SW 1271 (cell line): ENCODE measurements at places on chromosomes 5 and 9.

DNA sequence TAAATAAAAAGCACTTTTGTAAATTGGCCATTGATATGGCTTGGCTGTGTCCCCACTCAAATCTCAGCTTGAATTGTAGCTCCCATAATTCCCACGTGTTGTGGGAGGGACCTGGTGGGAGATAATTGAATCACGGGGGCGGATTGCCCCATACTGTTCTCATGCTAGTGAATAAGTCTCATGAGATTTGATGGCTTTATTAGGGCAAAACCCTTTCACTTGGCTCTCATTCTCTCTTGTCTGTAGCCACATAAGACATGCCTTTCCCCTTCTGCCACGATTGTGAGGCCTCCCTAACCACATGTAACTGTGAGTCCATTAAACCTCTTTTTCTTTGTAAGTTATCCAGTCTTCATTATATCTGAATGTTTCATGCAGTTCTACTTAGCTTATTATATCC is 153.2 kb downstream of the TARS1 start:
- DNase-seq = no peak

GRCh38 chr5:79847561-79847960 is 143.5 kb downstream of the MTX3 start:
- DNase-seq = no peak

- DNase-seq = no peak
Observed at GRCh38 chr9:121646992-121647391, 4.4 kb upstream of the DAB2IP start.

GRCh38 chr9:76591256-76591950 is 132.4 kb downstream of the GCNT1 start:
- DNase-seq = no peak

GRCh38 chr9:115759426-115759825 is 394.2 kb upstream of the PAPPA start:
- DNase-seq = no peak

- DNase-seq = no peak
Observed at GRCh38 chr9:26131886-26132285, 453.6 kb upstream of the TUSC1 start.

DNA sequence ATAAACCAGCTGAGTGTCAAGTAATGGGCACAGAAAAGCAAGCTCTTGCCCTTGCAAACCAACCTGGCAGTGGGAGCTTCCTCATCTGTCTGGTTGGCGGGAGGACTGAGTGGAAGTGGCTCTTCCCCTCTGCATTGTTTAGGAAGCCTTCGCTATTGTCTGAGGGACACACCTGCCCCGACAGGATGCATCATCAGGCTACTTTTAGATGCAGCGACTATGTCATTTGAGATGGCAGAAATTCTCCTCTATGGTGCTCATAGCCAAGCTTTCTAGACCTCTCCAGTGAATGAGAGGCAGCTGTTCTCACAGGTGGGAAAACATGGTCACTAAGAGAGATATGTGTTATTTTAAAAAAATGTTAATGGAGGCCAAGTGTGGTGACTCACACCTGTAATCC is 104.0 kb downstream of the DOCK8 start:
- no peak for DNase-seq

- peak; percentile 22 for DNase-seq
Observed at GRCh38 chr5:90096415-90097081, 313.0 kb downstream of the CETN3 start.

DNA sequence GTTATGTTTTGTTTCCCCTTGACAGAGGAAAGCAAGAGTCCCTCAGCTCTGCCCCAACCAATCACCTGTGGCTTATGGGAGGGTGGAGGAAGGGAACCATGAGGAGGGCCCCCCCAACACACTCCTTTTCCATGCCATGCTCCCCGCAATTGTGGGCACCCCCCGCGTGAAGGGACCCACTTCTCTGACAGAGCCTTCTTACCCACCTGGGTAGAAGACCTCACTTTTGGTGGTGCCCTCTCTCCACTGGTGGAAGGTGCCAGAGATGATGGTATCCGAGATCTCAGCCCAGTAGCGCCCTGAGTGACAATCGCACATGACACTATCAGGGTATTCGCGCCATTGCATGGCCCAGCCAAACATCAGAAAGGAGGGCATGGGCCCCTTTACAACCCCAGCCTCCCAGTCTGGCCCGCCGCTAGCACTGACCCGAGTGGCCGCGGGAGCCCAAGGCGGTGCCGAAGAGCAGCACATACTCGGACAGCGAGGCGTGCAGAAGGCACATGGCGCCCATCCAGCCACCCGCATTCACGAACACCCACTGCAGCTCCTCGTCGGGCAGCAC is 714 bp downstream of the SIGMAR1 start:
- DNase-seq = no peak

GRCh38 chr9:70811638-70812037 is 309.8 kb downstream of the TRPM3 start:
- DNase-seq = no peak

- DNase-seq = no peak
Observed at GRCh38 chr9:99509065-99509745, 287.1 kb downstream of the SEC61B start.

GRCh38 chr9:127422133-127422782 is 1.9 kb upstream of the ZNF79 start:
- DNase-seq = no peak

GRCh38 chr5:151070449-151070848 is 10.4 kb downstream of the TNIP1 start:
- DNase-seq = no peak

- no peak for DNase-seq
Observed at GRCh38 chr5:141518618-141519015, 29.7 kb downstream of the PCDHGC5 start.

GRCh38 chr9:89597711-89598362 is 7.0 kb upstream of the GADD45G start:
- DNase-seq = peak; percentile 63

DNA sequence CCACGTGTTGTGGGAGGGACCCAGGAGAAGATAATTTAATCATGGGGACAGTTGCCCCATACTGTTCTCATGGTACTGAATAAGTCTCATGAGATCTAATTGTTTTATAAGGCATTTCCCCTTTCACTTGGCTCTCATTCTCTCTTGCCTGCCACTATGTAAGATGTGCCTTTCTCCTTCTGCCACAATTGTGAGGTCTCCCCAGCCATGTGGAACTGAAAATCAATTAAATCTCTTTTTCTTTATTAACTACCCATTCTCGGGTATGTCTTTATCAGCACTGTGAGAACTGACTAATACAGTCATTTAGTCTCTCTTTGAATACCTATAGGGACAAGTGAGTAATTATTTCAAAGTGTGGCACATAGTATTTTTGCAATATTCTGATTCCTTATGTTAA is 269.2 kb upstream of the SMARCA2 start:
- no peak for DNase-seq

DNA sequence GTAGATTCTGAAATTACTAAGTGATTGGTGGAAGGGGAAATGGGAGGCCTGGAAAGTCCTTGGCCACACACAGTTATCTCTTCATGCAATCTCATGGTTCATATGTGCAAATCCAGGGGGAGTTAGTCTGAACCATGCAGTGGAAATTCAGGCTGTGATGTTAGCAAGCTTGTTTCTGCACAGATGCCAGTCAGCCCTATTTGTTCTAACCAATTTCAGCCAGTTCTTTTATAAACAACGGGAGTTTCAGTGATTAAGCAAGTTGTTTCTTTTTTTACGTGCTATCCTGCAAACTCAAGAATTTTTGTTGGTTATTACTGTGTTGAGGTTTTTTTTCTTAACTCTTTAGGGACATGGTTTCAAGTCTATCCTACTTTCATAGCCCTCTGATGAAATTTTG is 298.0 kb downstream of the FER start:
- DNase-seq = no peak

DNA sequence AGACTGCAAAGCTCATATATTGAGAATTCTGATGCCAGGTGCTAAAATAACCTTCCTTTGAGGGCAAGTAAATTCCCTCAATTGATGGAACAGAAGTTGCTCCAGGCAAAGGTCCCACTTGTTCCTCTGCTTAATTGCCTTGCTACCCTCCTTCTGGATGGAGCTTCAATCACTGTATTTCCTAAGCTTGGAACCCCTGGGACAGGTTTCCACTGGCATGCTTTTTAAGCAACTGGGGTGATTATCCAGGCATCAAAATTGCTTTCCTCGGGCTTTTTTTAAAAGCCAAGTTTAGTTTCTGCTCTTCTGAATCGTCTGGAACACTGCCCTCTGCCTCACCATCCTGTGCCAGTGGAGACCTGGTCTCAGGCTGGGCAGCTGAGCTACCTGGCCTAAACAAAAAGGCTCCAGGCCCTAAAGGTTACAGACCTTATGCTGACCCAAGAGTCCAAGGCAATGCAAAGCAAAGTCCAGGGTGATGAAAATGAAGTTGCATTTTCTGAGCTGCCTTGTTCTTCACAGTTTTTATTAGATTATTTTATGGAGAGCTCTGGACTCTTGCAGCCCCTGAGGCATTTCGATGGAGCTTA is 167.9 kb upstream of the CD180 start:
- DNase-seq = no peak
